Activated CD4-positive, alpha-beta memory T cell treated with anti-CD3 and anti-CD28 coated beads, Interleukin-2, amount 10 ng/mL, durations not matched to agents 7 days and 5 days (primary cell): ENCODE measurements at places on chromosomes 4 and X. TPM values are rescaled to one million over a fixed set of nuclear protein-coding genes. Genes with fewer than 3 reads are reported as not detected.

DNA sequence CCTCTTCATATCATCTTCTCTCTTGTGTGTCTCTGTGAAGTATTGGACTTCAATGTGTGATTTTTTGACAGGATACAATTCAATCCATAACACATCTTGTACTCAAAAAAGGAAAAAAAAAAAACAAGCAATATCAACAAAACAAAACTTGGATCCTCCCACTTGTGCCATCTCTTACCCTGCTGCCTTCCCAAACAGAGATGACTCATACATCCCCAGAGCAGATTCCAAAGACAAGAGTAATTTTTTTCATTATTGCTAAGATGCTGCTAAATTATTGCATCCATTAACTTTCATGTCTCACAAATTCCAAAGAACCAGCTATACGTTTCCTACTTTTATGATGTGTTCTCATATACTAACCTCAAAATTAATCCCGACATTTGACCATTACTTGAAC is 479.2 kb downstream of the GBA3 start:
- H3K36me3 ChIP-seq, result no peaks in the 10 kb centered on the region
- H3K4me3 ChIP-seq, result no peak overlapping the region
- no peak for DNase-seq
- no peaks in the 10 kb centered on the region for H3K4me1 ChIP-seq
- no peaks in the 10 kb centered on the region for H3K27me3 ChIP-seq
- H3K27ac ChIP-seq, result no peak overlapping the region

Gene CT47B1
- total RNA-seq, result not detected

DNA sequence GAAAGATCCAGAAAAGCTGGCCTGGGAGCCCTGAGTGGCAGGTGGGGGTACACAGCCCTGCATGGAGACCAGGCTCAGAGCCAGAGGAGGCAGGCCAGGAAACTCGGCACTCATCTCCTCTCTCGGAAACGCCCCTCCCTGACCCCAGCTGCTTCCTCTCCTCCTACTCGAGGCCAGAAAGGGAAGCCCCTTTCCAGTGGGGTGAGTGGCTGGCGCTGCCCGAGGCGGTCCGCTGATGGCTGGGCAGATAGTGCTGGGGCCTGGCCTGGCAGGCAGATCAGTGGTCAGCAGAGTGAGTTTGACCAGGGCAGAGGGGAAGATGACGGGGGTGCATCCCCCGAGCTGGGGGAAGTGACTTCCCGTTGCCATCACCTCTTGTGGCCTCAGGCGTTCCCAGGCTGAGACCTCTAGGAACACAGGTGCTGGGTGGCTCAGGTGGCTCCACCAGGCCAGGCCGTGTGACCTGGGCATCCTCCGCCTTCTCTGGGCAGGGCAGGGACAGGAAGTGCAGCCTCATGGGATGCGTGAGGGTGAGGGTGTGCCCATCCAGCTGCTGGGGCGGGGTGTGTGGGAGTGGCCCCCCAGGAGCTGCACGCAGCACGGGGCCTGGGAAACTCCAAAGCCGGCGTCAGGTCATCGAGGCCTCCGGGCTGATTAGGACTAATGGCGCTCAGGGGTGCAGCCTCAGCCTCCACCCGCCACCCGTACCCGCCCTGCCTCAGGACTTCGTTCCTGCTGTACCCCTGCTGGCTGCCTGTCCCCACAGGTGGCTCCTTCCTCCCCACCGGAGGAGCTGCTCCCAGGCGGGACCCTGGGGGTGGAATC is 5.7 kb downstream of the SH3BP2 start:
- no peaks in the 10 kb centered on the region for H3K36me3 ChIP-seq
- H3K27ac ChIP-seq, result peak overlapping the region; percentile 90
- DNase-seq, result peak; percentile 69
- peak overlapping the region; percentile 84 for H3K4me3 ChIP-seq
- H3K27me3 ChIP-seq, result no peaks in the 10 kb centered on the region

- H3K27ac ChIP-seq, result no peak overlapping the region
- H3K4me3 ChIP-seq, result no peak overlapping the region
- H3K27me3 ChIP-seq, result no peaks in the 10 kb centered on the region
- no peak for DNase-seq
- H3K36me3 ChIP-seq, result no peaks in the 10 kb centered on the region
Observed at GRCh38 chrX:34578237-34578636, 78.8 kb downstream of the TMEM47 start.

Gene POU3F4
- not detected for total RNA-seq

Gene HDAC8
- total RNA-seq, result 24.1 TPM

DNA sequence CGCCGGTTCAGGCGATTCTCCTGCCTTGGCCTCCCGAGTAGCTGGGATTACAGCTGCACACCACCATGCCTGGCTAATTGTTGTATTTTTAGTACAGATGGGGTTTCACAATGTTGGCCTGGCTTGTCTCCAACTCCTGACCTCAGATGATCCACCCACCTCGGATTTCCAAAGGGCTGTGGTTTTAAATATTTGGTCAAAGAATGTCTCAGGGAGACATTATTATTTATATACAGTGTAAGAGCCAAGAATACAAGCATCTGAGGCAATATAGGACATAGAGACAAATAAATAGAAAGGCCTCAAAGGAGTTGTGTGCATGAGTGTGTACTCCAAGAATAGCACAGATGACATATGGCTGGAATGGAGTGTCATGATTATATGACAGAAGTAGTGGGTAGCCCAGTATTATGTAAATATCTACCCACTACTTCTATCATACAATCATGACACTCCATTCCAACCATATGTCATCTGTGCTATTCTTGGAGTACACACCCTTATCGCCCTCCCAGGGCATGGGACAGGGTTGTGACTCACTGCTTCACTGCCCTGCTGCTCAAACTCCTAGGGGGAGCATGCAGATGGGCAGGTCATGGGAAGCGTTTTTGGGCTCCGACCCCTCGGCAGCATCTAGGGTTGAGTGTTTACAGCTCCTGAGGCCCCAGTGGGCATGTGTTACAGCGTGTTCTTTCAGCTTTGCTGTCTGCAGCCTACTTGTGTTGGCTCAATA is 1649.8 kb upstream of the PCDH10 start:
- H3K27ac ChIP-seq, result no peak overlapping the region
- no peaks in the 10 kb centered on the region for H3K36me3 ChIP-seq
- H3K4me1 ChIP-seq, result no peaks in the 10 kb centered on the region
- DNase-seq, result no peak
- no peak overlapping the region for H3K4me3 ChIP-seq

Gene RHOXF1
- not detected for total RNA-seq

DNA sequence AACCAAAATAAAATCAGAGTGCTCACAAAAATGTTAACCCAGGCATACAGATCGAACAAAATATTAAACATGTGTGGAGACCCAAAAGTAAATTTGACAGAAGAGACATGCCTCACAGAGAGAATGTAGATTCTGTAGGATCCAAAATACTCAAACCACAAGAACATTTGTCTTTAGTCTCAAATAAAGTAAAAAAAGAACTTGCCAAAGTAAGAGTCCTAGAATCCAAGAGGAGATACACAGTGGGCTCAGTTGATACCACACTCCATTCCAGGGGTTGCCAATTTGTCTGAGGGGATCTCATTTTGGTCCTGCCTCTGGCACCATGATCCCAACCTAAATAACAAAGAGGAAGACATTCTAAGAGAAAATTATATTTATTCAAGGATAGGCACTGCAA is 316.4 kb downstream of the GALNTL6 start:
- H3K4me1 ChIP-seq, result no peaks in the 10 kb centered on the region
- no peak overlapping the region for H3K4me3 ChIP-seq
- H3K27ac ChIP-seq, result no peak overlapping the region
- H3K36me3 ChIP-seq, result no peaks in the 10 kb centered on the region

- peaks cover 3% of the 10 kb centered on the region for H3K4me1 ChIP-seq
- H3K4me3 ChIP-seq, result no peak overlapping the region
- DNase-seq, result no peak
- H3K36me3 ChIP-seq, result peaks cover 8% of the 10 kb centered on the region
- H3K27ac ChIP-seq, result no peak overlapping the region
Observed at GRCh38 chr4:3873408-3874027, 107.3 kb downstream of the ADRA2C start.

GRCh38 chr4:137994853-137995252 is 247.3 kb downstream of the SLC7A11 start:
- no peaks in the 10 kb centered on the region for H3K27me3 ChIP-seq
- H3K27ac ChIP-seq, result no peak overlapping the region
- no peak for DNase-seq
- H3K36me3 ChIP-seq, result no peaks in the 10 kb centered on the region

GRCh38 chr4:38002451-38003071 is 42.4 kb downstream of the PTTG2 start:
- peaks cover 6% of the 10 kb centered on the region for H3K4me1 ChIP-seq
- no peak overlapping the region for H3K4me3 ChIP-seq
- DNase-seq, result no peak
- no peak overlapping the region for H3K27ac ChIP-seq

GRCh38 chr4:112063260-112063659 is 82.0 kb upstream of the FAM241A start:
- H3K27ac ChIP-seq, result no peak overlapping the region
- H3K4me3 ChIP-seq, result no peak overlapping the region
- no peak for DNase-seq
- H3K27me3 ChIP-seq, result peaks cover 17% of the 10 kb centered on the region
- no peaks in the 10 kb centered on the region for H3K36me3 ChIP-seq

Gene NEIL3
- total RNA-seq, result 30.3 TPM

DNA sequence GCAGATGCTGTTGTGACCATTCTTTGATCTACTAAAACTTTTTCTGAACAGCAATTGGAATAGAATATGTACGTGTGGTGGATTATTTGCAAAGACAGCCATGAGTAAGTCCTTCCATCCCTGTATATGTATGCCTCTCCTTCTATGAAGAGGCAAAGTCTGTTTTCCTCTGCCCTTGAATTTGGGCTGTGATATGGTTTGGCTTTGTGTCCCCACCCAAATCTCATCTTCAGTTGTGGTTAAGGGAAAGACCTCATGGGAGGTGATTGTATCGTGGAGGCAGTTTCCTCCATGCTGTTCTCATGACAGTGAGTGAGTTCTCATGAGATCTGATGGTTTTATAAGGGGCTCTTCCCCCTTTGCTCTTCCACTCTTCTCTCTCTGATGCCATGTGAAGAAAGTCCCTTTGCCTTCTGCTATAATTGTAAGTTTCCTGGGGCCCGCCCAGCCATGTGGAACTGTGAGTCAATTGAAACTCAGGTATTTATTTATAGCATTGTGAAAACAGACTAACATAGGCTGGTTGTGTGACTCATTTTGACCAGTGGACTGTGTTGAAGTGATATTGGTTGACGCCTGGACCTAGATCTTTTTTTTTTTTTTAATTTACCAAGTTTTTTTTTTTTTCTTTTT is 108.3 kb upstream of the CAMK2D start:
- DNase-seq, result no peak
- no peaks in the 10 kb centered on the region for H3K27me3 ChIP-seq
- peak overlapping the region; percentile 27 for H3K27ac ChIP-seq
- H3K4me3 ChIP-seq, result no peak overlapping the region
- peaks cover 6% of the 10 kb centered on the region for H3K4me1 ChIP-seq
- H3K36me3 ChIP-seq, result no peaks in the 10 kb centered on the region

- DNase-seq, result no peak
- no peak overlapping the region for H3K4me3 ChIP-seq
- H3K4me1 ChIP-seq, result peaks cover 4% of the 10 kb centered on the region
- no peak overlapping the region for H3K27ac ChIP-seq
- H3K36me3 ChIP-seq, result no peaks in the 10 kb centered on the region
Observed at GRCh38 chrX:123818243-123818642, 41.6 kb upstream of the XIAP start.

DNA sequence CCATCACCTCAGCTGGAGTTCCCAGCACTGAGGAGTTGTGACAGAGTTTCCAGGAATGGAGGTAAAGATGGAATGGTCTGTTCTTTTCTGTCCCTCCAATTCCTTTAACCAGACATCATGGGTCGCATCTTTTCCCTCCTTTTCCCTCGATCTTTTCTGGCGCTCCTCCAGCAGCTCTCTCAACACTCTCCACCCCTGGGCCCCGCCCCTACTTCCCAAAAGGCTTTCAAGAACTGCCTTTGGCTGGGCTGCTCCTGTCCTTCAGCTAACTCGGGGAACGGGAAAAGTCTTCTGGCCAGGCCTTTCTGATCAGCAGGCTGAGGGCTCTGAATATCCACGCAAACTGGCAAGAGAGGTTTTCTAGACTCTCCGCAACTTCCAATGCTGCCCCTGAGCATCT is 34.0 kb downstream of the UTP14A start:
- H3K27ac ChIP-seq, result no peak overlapping the region
- peaks cover 14% of the 10 kb centered on the region for H3K27me3 ChIP-seq
- no peaks in the 10 kb centered on the region for H3K36me3 ChIP-seq

GRCh38 chrX:44822601-44823000 is 21.2 kb upstream of the DUSP21 start:
- H3K27ac ChIP-seq, result no peak overlapping the region
- H3K4me3 ChIP-seq, result no peak overlapping the region
- H3K36me3 ChIP-seq, result no peaks in the 10 kb centered on the region
- H3K4me1 ChIP-seq, result no peaks in the 10 kb centered on the region
- no peaks in the 10 kb centered on the region for H3K27me3 ChIP-seq

Gene ANXA3
- 0.38 TPM for total RNA-seq

GRCh38 chrX:63250253-63250868 is 100.8 kb downstream of the SPIN4 start:
- no peaks in the 10 kb centered on the region for H3K4me1 ChIP-seq
- no peak overlapping the region for H3K27ac ChIP-seq
- H3K36me3 ChIP-seq, result no peaks in the 10 kb centered on the region

GRCh38 chr4:185534866-185535611 is at the start of gene PDLIM3:
TSS of gene PDLIM3 (minus strand) at chr4:185535507. CDS start at chr4:185535434, 73 bp downstream.
- H3K27ac ChIP-seq, result no peak within 1 kb of the TSS
- H3K36me3 ChIP-seq, result no peaks in the 10 kb centered on the region
- no peak within 1 kb of the TSS for H3K4me3 ChIP-seq
- no peak for DNase-seq

Gene PAGE1
- total RNA-seq, result not detected

DNA sequence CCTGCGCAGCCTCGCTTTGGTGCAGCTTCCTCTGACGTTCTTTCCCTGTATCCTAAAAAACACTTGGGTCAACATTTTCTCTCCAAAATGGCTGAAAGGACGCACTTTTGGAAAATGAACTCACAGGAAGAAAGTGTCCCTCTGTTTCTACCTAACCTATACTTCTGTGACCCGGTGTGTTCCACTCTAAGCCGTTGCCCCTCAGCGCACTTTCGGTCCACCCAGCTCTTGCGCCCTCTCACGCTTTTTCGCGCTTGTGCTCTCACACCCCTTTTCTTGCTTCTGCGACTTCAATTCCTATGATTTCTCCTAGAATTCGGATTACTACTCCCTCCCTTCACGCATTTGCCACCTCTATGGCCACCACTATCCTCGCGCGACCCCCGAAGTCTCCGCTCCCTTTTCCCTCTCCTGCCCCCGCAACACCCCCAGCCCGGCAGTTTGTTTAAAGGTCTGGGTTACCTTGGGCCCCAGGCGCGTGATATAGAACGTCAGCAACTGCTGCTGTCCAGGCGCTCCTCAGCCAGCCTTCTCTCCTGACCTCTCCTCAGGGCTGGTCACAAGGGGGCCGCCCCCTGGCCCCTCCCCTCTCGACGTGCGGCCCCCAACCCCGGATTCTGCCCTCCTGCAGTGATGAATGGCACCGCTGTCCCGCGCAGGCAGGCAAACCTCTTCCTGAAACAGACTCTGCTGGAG is at the start of gene USP51:
TSS of gene USP51 (minus strand) at position 535 of the 696 bp plus-strand sequence. CDS start 909 bp downstream, outside the sequence.
- H3K4me3 ChIP-seq, result peak within 1 kb of the TSS; percentile 88
- H3K27ac ChIP-seq, result peak within 1 kb of the TSS; percentile 90
- DNase-seq, result no peak
- H3K4me1 ChIP-seq, result peaks cover 21% of the 10 kb centered on the region
- no peaks in the 10 kb centered on the region for H3K36me3 ChIP-seq
